Astrocyte of the cerebellum (primary cell): ENCODE measurements at places on chromosomes 7 and 10.

GRCh38 chr7:33904681-33905388 lies 504 bp upstream of the BMPER start:
- no peak for DNase-seq

DNA sequence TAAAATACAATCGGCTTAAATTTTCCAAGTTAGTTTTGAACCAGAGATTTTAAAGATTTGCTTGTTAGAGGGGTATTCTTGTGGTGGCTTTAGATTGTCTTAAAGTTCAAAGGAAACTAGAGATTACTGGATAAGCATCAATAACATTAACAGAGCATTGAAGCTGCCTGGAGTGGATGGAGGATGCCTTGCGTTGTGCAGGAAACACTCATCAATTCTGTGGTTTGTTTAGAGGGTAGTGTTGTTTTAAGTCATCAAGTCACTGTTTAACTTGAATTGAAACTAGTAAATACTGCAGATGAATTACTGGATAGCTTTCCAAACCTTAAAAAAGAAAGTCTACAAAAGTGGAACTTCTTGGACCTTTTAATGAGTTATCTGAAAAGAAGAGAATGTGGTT lies 218.6 kb downstream of the CELF2 start:
- no peak for DNase-seq

DNA sequence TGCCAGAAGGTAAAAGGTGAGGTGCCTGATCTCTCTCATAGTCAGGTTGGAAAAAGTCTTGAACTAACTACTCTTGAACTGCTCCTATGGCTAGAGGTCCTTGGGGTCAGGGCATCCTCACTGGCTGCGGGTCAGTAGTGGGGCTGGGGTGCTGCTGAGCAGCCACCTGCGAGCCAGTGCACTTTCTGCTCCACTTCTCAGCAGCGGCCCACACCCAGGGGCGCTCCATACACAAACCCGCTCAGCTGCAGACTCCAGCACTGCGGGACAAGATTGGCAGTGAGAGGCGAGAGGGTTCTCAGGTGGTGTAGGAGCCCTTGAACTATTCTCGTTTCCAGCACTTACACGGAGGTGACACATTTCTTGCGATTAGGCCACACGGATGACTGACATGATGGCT lies 6.0 kb downstream of the ABCA13 start:
- no peak for DNase-seq

- DNase-seq: no peak
Observed at GRCh38 chr10:636016-636730, 53.3 kb downstream of the DIP2C start.

DNA sequence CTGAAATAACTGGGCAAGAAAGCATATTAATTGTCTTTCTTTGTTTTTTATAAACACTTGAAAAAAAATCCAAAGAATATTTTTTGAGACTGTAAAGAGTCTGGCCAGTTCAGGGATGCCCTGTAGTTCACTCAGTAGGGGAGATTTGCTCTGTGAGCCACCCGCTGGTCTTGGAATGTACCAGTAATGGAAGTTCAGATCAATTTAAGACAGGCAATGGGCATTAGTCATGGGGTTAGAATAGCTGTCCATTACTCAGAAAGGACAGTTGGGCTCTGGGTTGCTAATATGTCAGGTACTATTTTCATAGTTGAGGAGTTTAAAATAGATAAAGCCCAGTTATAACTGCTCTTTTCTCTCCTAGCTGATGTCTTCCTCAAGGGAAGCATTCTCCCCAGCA lies 38.7 kb downstream of the A1CF start:
- peak; percentile 3 for DNase-seq

GRCh38 chr10:31700181-31700611 lies 228.4 kb downstream of the ARHGAP12 start:
- DNase-seq: no peak

- no peak for DNase-seq
Observed at GRCh38 chr10:92184977-92185376, 105.9 kb downstream of the CPEB3 start.

- DNase-seq: no peak
Observed at GRCh38 chr7:25481891-25482290, 253.6 kb upstream of the NPVF start.

- DNase-seq: no peak
Observed at GRCh38 chr10:108323274-108323798, 1158.8 kb upstream of the SORCS1 start.

- no peak for DNase-seq
Observed at GRCh38 chr7:11642841-11643240, 189.2 kb downstream of the THSD7A start.

- DNase-seq: no peak
Observed at GRCh38 chr10:9299966-9300365, 1245.5 kb downstream of the GATA3 start.

- no peak for DNase-seq
Observed at GRCh38 chr10:79098596-79099015, 29.8 kb downstream of the ZMIZ1 start.

GRCh38 chr10:102231357-102232318 lies 5.5 kb downstream of the ELOVL3 start:
- DNase-seq: no peak

DNA sequence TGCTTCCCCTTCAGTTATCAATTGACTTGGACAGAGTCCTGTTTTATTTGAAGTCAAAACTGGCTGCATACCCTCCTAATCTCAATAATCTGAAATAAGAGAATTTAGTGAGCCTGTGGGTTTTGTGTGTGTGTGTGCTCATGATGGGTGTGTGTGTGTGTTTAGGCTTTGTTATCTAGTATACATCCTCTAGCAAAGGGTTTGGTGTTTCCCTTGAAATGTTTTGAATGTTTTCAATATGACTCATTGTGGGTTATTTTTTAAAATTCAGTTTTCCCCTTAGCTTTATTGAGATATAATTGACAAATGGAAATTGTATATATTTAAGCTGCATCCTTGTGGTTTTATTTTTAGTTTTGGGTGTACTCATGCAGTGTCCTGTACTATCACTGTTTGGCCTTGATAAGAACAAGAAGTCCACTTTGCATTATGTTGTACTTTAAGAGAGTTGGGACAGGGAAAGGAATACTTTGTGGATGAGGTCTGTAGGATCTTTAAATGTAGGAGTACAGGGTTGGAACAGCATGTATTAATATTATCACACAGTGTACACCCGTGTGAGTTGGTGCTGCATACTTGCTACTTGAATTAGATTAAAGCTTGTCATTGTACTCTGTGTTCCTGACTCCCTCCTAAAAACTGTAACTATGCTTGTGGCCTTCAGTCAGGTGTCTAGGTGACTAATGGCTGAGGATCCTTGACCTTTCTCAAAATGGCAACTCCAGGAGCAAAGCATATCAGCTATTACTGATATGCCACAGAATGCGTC lies 58.3 kb downstream of the VCL start:
- DNase-seq: no peak

GRCh38 chr7:47191876-47192291 lies 390.0 kb downstream of the TNS3 start:
- no peak for DNase-seq

- DNase-seq: no peak
Observed at GRCh38 chr7:84513061-84513460, 318.5 kb upstream of the SEMA3A start.

- no peak for DNase-seq
Observed at GRCh38 chr10:123463181-123463580, 203.0 kb upstream of the GPR26 start.

DNA sequence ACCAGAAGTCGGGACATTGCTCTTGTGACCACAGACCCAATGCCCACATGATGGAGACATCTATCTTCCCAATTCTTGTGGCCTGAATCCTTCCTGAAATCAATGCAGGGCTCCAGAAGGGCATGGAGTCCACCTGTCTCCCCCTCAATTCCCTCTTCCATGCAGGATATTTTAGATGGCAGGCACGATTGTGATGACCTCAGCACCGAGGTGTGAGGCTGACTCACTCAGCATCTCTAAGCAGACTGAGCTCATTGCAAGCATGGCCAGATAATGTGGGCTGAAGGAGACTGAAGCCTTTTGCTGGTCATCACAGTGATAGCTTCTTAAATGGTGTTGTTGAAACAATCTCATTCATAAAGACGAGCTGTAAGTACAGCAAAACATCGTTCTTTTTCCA lies 374.9 kb upstream of the PODXL start:
- no peak for DNase-seq

DNA sequence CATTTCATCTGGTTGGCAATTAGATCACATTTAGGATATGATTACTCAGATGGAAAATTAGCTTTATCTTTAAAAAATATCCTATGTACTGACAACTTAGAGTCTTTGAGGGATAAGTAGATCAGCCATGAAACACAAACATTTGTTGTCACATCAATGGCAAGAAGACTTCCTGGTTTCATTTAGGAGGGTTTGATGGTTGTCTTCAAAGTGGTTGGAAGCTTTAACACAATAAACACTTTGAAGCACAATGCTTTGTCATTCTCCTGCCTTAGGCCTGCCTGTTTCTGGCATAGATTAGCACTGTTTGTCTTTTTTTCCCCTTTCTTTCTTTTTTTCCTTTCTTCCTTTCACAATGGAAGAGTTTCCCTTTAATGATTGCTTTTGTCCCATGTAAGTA lies 20.5 kb downstream of the INHBA start:
- DNase-seq: no peak

DNA sequence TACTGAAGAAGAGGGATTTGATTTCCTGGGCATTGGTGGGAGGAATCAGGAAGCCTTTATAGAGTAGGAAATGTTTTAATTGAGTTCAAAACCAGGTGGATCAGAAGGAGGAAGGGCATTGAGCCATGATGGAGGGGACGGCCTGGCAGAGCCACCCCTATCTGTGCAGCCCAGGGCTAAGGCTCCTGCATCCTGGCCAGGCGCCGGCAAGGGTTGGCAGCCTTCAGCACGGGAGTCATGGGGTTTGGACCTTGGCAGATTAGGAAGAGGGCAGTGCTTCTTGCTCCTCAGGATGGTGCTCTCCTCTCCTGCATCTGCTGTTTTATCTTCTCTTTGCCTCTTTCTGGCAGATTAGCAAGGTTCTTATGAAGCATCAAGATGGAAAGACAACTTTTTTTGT lies 12.5 kb downstream of the ZNF862 start:
- no peak for DNase-seq

DNA sequence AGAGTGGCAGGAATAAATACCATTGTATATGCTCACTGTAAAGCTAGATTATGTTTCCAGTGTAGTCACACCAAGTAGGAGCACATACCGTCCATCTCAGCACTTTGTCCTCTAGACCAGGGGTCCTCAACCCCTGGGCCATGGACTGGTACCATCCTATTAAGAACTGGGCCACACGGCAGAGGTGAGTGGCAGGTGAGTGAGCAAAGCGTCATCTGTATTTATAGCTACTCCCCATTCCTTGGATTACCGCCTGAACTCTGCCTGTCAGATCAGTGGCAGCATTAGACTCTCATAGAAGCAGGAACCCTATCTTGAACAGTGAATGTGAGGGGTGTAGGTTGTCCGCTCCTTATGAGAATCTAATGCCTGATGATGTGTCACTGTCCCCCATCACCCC lies 735.3 kb downstream of the MAGI2 start:
- DNase-seq: no peak

- no peak for DNase-seq
Observed at GRCh38 chr7:149257146-149257545, 4.8 kb upstream of the ZNF783 start.

DNA sequence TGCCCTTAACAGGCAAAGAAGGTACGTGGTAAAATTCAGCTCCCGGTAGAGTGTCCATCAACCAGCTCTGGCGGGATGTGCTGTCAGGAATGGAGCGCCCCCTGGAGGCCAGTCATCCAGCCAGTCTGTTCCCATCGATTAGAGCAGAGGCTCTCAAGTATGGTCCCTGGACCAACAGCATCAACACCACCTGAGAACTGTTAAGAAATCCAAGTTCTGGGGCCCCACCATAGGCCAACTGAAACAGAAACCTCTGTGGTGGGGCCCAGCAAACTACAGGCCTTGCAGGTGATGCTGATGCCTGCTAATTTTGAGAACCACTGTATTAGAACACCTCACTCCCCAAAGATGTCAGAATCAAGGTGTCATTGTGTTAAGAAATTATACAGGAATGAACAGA lies 109.2 kb downstream of the DPY19L1 start:
- no peak for DNase-seq

DNA sequence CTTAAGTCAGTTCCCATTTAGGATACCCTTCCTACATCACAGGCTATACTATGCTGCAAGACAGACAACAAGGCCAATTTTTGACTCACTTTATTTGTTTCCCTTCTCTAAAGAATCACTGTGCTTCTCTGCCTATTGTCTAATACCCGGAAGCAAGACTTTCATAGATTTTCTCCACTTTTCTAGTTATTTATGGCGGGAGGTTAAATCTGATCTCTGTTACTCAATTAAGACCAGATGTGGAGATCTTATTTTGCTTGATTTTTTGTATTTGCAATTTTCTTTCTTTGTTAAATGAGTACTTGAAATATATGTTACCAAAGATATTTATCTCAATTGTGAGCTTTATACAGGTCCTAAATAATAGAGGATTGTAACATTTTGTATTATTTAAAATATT lies 511.5 kb downstream of the ATRNL1 start:
- DNase-seq: no peak

- no peak for DNase-seq
Observed at GRCh38 chr7:104895522-104896236, 118.3 kb upstream of the KMT2E start.

DNA sequence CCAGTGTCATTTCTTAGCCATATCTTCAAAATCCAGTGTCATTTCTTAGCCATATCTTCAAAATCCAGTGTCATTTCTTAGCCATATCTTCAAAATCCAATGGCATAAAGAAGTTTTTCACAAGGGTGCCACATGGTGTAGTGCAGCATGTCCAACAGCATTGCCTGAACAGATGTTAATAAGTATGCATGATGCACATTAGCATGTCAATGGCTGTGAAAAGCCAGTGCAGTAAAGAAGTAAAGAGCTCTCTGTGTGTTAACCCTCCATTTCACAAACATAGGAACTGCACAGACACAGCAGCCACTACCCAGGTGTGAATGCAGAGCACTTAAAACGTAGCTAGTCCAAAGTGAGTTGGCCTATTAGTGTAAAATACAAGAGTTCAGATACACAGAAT lies 89.8 kb downstream of the GNAI1 start:
- no peak for DNase-seq

DNA sequence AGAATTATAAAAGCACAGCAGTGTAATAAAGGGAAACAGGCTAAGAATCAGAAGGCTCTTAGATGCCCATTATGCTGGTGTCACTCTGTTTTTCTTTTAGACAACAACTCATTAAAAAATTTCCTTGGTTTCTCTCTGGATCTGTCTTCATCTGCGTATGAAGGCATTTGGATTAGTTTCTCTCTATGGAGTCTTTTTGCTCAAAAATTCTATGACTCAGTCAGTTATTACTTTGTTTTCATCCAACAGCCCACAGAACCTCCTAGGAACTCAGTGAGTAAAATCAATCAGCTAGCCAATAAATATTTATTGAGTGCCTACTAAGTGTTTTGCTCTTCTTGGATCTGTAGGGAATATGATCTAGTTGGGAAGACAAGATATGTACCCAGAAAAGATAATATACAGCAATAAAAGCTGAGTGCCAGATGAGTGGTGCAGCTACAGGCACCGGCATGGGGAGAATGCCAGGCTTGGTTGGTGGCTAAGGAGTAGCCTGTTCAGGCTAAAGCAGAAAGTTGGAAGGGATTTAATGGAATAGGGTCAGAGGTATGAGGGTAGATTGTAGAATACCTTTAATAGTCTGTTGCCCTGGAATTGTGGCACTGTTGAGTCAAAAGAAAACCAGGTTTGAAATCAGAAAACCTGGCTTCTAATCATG lies 156.2 kb downstream of the LRRC4 start:
- DNase-seq: no peak

GRCh38 chr10:86203162-86203905 lies 163.3 kb downstream of the GRID1 start:
- DNase-seq: no peak

- DNase-seq: no peak
Observed at GRCh38 chr10:126179637-126180036, 208.6 kb downstream of the ADAM12 start.

GRCh38 chr10:103748020-103748419 lies 107.4 kb downstream of the SH3PXD2A start:
- no peak for DNase-seq
